GM23338 (cell line): ENCODE measurements at places on chromosomes 13 and 19. TPM values are rescaled to one million over a fixed set of nuclear protein-coding genes. Genes with fewer than 3 reads are reported as not detected.
A peak's percentile ranks its signal among the peaks of the same experiment; 100 is the strongest.

- DNase-seq = no peak
These were observed 1.5 kb upstream of the WDR88 start for GRCh38 chr19:33130433-33130832.

DNA sequence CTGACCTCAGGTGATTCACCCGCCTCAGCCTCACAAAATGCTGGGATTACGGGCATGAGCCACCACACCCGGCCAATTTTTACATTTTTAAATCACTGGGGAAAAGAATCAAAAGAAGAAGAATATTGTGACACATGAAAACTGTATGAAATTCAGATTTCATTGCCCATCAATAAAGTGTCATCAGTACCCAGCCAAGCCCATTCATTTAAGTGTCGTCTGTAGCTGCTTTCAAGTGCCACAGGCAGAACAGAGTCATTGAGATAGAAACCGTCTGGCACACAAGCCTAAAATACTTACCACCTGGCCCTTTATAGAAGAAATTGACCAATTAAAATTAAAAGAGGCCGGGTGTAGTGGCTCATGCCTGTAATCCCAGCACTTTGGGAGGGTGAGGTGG lies 15.3 kb downstream of the COLGALT1 start:
- no peak for DNase-seq

DNA sequence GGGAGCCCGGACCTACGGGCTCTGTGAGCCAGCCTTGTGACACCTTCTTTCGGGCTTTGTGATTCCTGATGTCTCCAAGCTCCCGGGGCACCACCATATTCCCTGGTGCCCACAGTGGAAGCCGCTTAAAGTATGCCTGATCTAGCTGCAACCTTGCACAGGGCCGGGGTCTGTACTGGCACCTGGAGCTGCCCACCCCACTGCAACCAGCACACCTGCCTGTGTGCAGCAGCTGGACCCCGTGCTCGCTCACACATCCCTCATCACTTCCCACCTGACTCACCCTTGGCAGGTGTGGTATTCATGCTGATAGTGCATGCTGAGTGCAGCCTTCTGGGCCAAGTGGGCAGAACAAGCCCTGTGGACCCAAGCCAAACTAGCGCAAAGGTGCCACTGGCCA lies 1981.1 kb upstream of the PCDH20 start:
- no peak for DNase-seq

Gene GSK3A
- polyA plus RNA-seq = 17.7 and 19.2 TPM in 2 replicates

DNA sequence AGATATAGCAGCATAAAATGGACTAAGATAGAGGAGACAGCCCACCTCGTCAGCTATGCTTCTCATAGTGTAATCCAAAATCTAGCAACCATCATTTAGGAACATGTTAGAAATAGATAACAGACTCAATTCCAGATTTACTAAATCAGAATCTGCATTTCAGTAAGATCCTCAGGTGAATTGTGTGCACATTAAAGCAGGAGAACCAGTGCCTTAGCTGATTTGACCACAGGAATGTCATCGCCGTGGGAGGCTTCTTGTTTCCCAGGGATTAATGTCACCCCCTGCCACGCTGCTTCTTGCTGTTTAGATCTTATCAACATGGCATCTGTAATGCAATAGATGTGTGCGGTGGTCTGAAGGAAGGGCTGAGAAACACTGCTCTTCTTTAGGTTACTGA lies 84.0 kb downstream of the GPC5 start:
- no peak for DNase-seq

Gene LRRC63
- polyA plus RNA-seq = not detected in 2 replicates

DNA sequence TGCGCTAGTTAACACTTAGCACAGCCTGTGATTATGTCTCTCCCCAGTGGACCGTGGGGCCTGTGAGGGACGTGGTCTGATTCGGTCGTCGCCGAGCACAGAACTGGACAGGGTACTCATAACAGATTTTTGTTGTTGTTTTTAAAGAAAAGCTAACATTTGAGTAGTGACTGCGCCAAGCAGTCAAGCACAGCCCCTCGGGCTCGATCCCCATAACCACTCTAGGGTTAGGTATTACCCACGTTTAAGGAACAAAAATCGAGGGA lies 805 bp upstream of the PTOV1 start:
- DNase-seq = no peak

DNA sequence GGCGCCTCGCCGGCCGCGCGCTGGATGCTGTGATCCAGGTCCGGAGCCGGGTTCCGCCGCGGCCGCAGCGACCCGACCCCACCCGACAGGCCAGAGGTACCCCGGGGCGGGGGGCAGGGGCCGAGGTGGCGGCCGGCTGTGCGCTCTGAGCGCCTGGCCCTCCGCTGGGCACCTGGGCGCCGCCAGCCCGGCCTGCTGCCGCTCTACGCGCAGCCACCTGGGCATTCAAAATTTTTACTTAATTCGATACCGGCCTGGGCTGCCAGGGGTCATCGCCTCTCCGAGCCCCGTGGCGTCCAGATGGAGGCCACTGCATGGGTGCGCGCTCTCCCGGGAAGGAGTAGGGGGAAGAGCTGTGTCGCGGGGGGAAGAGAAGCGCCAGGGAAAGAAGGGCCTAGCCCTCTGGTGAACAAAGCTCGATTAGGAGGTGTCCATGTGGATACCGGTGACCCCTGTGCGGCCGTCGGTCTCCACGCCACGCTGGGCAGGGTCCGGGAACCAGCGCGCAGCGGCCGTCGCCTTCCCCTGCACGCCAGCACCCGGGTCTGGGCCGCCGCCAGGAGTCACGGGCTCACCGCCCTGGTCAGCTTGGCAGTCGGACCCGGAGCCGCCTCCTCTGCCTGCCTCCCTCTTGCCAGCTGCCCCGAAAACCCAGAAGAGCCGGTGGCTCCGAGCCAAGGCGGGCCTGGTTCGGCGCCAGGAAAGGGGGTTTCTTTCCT lies 666 bp downstream of the BIVM start:
- DNase-seq = peak; percentile 21

GRCh38 chr13:110478405-110479214 lies 82.9 kb downstream of the RAB20 start:
- no peak for DNase-seq

GRCh38 chr19:49624967-49625910 lies 14.7 kb downstream of the RRAS start:
- no peak for DNase-seq

- peak; percentile 55 for DNase-seq
These were observed 41.7 kb downstream of the ZNF85 start for GRCh38 chr19:20964798-20965197.

DNA sequence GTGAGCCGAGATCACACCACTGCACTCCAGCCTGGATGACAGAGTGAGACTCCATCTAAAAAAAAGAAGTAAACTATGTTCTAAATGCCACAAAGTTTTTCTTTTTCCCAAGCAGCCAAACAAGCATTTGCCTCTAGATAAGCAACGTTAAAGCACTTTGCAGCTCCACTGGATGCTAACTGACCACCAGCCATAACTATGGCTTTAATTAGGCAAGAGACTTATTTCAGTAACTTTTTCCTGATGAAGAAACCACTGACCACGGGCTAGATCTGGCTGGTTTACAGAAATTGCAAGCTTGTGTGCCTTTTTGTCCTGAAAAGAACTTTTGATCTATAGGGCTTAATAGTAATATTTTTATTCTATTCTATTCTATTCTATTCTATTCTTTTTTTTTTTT lies 22.1 kb downstream of the CD70 start:
- no peak for DNase-seq

GRCh38 chr13:32537580-32538142 lies 934 bp downstream of the N4BP2L2 start:
- peak; percentile 19 for DNase-seq

DNA sequence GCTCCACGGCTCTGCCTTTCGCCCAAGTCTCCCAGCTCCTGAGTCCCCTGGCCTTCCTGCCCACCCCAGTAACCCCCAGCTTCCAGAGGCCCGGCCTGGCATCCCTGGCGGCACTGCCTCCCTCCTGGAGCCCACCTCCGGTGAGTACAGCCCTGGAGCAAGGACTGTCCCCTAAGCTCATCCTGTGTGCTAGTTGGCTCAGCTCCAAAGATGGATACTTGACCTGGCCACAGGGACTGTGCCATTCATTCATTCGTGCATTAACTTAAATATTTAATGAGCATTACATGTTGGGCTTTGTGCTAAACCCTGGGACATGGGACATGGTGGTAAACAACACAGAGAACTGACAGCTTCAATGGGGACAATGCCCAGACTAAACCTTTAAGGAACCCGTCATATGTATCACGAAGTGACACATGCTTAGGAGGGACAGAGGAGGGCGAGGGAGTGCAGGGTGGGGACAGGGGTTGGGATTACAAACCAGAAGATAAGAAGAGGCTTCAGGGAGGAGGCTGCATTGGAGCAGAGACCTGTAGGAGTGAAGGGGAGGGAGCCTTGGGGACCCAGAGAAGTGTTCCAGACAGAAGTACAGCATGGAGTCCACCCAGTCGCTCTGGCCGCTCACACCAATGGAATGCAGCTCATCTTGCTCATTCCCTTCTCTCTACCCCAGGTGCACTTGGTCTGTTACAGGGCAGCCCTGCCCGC lies 6.9 kb upstream of the OVOL3 start:
- DNase-seq = no peak

GRCh38 chr13:33352526-33352925 lies 67.0 kb upstream of the STARD13 start:
- DNase-seq = no peak

- DNase-seq = no peak
These were observed 242.6 kb upstream of the RFC3 start for GRCh38 chr13:33575378-33575777.
